ENCODE measurements at places on chromosomes 5 and 9.

- no peak for DNase-seq
Measured at GRCh38 chr5:157516006-157516405, 56.0 kb downstream of the NIPAL4 start.

- DNase-seq = no peak
Measured at GRCh38 chr5:136006761-136007251, 22.0 kb upstream of the TGFBI start.

DNA sequence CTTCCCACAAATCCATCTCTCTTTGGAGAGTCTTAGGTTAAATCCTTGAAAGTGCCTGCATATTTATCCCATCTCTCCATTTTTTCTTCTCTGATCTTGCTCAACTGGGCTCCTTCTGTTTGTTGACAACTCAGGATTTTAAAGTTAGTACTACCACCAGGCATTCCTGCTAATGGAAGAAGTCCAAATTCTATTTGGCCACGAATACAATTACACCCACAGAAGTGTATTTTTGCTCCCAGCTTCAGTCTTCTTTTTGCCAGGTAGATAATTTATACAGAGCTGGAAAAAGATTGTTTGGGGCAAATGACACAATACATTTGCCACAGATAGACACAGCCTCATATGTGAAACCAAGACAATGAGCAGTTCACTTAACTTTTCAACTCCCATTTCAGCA lies 74.8 kb downstream of the CETN3 start:
- DNase-seq = no peak

DNA sequence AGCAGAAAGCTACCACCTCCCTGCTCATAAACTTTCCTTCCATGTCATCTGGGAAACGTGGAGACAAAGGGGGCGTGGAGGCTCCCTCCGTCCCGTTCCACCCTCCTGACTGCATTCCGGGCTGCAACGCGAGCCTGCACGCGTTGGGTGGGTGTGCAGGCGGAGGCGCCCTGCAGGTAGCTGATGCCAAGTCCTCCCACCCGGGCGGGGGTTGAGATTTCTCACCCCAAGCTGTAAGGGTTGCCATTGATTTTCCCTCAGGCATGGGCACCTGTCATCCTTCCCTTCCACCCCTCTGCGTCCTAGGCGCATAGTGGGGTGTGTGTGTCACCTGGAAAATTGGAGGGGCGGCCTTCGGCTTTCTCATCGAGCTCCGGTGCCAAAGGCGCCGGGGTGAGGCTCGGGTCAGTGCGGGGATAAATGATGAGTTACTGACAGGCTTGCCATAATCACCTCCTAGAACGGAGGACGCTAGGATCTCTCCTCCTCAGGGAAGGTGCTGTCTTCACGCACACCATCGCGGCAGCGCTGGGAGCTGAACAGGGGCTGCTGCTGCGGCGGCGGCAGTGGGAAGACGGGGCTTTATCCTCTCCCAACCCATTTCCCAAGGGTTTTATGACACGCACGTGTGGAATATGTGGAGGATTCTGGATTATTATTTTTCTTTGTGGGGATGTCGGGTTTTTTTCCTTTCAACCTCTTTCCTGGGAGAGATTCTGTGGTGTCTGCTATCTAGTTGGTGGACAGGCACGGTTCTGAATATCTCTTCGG lies 973 bp downstream of the PLPPR1 start:
- DNase-seq = no peak

GRCh38 chr5:74394916-74395880 lies 245.3 kb downstream of the ENC1 start:
- no peak for DNase-seq
